ENCODE measurements at places on chromosomes 12 and 14.

- DNase-seq = no peak
Measured at GRCh38 chr12:79643821-79644220, 46.9 kb downstream of the PAWR start.

GRCh38 chr12:47775100-47775911 is 2.3 kb downstream of the SLC48A1 start:
- DNase-seq = no peak

GRCh38 chr14:71465316-71465715 is 466.9 kb upstream of the RGS6 start:
- no peak for DNase-seq

- no peak for DNase-seq
Measured at GRCh38 chr12:116978791-116979508, 68.2 kb downstream of the FBXW8 start.

GRCh38 chr12:71846322-71846940 is 6.9 kb downstream of the TBC1D15 start:
- no peak for DNase-seq

GRCh38 chr14:56515739-56516138 is 63.9 kb upstream of the TMEM260 start:
- no peak for DNase-seq

GRCh38 chr12:28065889-28066630 is 93.5 kb upstream of the PTHLH start:
- no peak for DNase-seq

- DNase-seq = no peak
Measured at GRCh38 chr12:83676781-83677295, 990.1 kb downstream of the TMTC2 start.

- no peak for DNase-seq
Measured at GRCh38 chr12:76143343-76144244, 59.1 kb upstream of the NAP1L1 start.

DNA sequence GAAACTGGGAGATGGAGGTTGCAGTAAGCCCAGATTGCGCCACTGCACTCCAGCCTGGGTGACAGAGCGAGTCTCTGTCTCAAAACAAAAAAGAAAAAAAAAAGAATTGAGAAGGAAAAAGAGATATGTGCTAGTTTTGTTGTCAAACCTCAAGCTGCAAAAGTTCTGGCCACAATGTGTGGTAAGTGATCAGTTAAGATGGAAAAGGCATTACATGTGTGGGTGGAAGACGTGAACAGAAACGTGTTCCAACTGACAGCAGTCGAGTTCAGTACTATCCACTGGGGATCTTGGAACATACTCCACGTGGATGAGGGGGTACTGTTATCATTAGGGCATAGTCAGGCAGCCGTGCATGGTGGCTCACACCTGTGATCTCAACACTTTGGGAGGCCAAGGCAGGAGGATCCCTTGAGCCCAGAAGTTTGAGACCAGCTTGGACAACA is 17.3 kb downstream of the GPR68 start:
- DNase-seq = no peak

DNA sequence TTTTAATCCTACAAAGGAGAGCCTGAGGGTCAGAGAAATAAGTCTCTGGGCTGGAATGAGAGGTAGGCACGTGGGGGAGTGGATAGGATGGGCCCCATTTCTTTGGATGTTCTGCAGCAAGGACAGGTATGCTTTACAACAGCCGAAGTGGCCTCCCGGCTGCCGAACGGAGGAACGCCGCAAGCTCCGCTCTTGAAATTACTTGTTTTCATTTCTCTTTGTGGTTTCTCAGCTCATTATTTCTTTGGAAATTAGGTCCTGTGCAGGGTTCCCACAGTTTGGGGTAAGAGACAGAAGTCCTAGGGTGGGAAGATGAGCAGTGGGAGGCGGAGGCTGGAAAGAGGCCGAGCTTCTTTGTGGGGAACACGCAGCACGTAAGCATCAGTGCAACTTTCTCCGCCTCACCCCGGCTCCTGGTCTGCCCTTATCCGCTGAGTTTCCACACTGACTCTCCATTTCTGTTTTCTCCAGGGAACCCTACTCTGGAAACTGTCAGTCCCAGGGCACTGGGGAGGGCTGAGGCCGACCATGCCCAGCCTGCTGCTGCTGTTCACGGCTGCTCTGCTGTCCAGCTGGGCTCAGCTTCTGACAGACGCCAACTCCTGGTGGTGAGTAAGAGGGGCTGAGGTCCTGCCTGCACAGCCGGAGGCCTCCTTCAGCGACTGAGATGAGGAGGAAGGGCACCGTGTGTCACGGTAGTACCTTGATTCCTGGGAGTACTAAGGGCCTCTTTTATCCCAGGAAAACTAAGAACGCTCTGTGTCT is 2.0 kb downstream of the WNT5B start:
- no peak for DNase-seq

DNA sequence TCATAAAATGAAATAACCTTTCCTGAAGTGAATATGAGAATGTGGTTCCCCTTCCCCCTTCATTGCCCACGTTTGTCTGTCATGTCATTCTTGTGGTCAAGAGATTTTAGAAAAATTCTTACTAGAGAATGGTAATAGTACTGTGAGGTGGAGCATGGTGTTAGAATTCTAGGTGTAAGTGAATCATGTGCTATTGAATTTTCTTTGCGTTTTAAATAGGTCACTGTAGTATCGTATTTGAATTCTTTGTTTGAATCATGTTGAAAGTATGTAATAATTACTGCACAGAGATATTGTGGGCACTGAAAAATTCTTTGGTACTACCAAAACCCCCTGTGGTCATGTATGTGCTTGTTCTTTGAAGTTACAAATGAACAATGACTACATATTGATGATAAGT is 49.9 kb downstream of the FUT8 start:
- DNase-seq = no peak

- DNase-seq = no peak
Measured at GRCh38 chr14:95389471-95390011, 69.8 kb upstream of the CLMN start.

All from memory B cell (primary cell).